ENCODE measurements at places on chromosomes 1 and 21.

- no peak for DNase-seq
These were observed 66.2 kb downstream of the RGL1 start for GRCh38 chr1:183871142-183871541.

DNA sequence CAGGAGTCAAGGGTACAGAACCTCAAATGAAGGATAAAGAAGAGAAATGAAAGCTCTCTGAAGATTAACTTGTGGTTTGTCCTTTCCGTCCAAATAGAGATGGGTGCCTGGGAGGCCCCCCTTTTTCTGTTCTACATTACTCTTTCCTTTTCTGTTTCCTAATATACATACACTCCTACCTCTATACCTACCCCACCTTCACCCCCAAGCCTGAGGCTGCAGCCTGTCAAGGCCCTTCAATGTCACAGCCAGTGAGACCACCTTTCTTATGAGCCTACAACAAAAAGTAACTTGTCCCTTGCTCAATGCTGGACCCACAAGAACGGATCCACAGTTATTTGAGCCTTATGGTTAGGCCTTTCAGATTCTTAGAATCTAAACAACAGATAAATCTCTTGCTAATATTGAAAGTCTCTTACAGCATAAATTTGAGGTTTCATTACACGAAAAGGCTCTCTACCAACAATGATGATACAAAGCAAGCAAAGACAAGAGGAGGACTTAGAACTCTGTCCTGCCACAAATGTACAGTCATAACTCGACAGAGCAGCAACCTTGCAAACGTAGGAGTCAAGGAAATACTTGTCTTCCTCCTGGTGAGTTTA is 4.1 kb upstream of the TRAF3IP3 start:
- DNase-seq, result no peak

- no peak for DNase-seq
These were observed 3.9 kb upstream of the RBM15 start for GRCh38 chr1:110335265-110335664.

DNA sequence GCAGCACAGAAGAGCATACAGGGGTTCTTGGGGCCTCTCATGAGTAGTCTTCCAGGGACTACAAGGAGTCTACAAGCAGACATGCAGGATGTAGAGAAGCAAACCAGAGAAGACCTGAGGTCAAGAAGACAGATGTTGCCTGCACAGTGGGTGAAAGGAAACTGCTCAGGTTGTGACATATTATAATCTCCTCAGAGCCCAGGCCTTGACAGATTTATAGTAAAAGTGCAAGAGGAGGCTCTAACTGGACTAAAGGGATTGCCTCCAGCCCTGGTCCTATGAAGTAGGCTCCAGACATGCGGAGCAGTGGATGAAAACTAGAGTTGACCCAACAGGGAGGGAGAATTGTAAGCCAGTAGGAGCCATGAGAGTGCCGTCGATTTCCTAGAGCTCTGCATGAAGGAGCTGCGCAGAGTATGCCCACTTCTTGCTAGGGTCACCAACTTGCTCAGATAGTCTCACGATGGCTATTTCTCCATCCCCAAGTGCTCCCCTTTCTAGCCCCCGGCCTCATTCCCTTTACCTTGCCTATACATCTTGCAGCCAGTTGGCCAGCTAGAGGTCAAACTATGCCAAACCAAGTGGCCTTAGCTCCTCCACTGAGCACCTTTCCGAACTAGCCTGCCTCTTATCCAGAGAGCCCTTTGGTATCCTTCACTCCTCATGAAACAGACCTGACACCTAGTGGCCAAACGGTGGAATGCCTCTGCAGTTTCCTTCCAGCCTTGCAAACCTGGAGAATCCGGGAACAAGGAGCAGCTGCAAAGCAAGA is 36.2 kb upstream of the IPO9 start:
- peak; percentile 52 for DNase-seq

- DNase-seq, result no peak
These were observed 58.3 kb upstream of the HAO2 start for GRCh38 chr1:119310301-119310700.

DNA sequence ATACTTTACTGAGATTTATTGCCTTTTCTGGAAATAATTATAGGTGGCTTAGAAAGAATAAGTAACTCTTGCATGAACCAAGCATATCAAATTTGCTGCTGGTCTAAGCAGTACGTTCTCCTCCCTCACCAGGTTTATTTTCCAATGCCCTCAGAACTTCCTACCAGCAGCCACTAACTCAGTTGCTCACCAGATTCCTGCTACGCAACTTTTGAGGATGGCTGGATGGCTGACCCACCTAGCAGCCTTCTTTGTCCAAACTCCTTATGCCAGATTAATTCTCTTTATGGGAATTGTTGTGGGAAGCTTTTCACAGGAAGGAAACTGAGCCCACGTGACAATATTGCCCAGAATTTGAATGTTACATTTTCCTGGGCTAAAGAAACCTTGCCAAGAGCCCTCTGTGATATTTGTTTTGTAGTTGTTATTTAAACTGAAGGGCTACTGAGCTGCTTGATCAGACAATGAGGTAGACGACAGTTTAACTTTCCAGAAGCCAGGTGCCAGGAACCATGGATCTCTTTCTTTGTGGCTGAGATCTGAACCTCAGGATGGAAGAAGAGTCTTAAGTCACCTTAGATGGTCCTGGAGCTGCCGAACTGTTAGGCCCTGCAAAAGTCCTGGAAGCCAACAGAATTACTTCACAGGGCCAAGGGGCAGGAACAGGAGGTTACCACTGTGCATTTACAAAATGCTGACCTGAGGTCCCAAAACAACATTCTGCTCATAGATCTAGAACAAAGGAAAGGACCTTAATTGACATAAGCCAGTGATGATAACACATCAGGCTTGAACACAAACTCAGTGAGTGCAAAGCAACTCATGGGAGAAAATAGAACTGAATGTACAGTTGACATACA is 85.5 kb upstream of the ATP1A1 start:
- no peak for DNase-seq

DNA sequence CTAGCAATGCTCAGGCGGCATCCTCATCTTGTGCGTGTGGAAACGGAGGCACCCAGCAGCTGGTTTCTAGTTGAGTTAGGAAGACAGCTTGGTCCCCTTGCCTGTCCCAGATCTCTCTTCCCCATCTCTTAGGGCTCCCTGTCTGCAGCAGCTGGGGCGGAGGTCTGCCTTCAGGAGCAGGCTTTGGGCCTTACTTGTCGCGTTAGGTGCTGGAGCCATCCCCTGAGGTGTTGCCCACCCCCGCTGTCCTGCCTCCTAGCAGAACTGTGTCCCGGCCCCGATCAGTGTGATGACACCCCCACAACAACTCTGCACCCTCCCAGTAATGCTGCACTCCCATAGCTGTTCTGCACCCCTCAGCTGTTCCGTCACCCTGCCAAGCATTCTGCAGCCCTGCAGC is 40.7 kb downstream of the UMODL1 start:
- DNase-seq, result no peak

GRCh38 chr1:52668711-52669110 is 29.4 kb downstream of the COA7 start:
- DNase-seq, result no peak

- DNase-seq, result no peak
These were observed 35.8 kb upstream of the TDRD10 start for GRCh38 chr1:154466206-154466605.

DNA sequence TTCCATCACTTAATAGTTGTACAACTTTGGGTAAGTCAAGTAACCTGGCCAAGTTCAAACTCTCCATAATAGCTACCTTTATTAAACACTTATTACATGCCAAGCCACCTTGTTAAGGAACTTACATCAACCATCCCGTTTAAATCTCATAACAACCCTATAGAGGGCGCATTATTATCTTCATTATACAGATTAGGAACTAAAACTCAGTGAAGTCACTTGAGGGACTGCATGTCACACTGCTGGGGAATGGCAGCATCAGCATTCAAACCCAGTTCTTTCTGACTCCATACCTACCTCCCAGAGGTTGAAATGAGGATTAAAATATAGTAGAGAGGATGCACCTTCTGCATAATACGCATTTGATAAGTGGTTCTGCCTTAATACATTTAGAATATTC is 47.1 kb upstream of the PLA2G2C start:
- no peak for DNase-seq

GRCh38 chr1:71086331-71086730 is 5.5 kb upstream of the ZRANB2 start:
- no peak for DNase-seq

GRCh38 chr21:29434081-29434480 is 135.4 kb downstream of the BACH1 start:
- DNase-seq, result no peak

DNA sequence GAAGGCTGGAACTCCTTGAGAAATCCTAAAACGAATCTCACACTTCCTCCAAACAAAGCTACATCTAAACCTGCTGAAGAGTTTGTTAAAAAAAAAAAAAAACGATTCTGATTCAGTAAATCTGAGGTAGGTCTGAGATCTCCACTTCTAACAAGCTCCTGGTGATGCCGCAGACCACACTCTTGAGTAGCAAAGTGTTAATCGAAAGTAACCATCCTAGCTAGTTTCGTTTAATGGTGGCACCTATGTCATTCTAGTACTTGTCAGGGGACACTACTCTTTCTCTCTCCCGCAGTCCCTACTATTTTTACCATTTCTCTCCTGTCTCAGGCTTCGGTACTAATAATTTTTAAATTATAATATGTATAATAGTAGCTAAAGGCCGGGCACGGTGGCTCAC is 2.1 kb downstream of the CLCC1 start:
- DNase-seq, result no peak

- DNase-seq, result no peak
These were observed 1.6 kb downstream of the CDC42 start for GRCh38 chr1:22053861-22054770.

- peak; percentile 40 for DNase-seq
These were observed at the start of gene ARL8A for GRCh38 chr1:202144402-202145067. TSS of gene ARL8A (minus strand) at chr1:202144737. CDS start at chr1:202144572, 165 bp downstream.

- DNase-seq, result peak; percentile 42
These were observed at the start of gene ITPKB for GRCh38 chr1:226738995-226739695. TSS of gene ITPKB (minus strand) at chr1:226739282. CDS start at chr1:226737458, 1,824 bp downstream.

GRCh38 chr1:51915951-51916350 is 37.4 kb upstream of the NRDC start:
- DNase-seq, result no peak

GRCh38 chr1:213032651-213033050 is 17.0 kb upstream of the ANGEL2 start:
- no peak for DNase-seq

- no peak for DNase-seq
These were observed 126.8 kb upstream of the DEPDC1 start for GRCh38 chr1:68623700-68624099.

- no peak for DNase-seq
These were observed 1.2 kb upstream of the CAP1 start for GRCh38 chr1:40039245-40039756.

GRCh38 chr1:17470021-17470799 is 30.7 kb upstream of the RCC2 start:
- no peak for DNase-seq

GRCh38 chr1:33725037-33725436 is 138.8 kb upstream of the HMGB4 start:
- DNase-seq, result no peak

DNA sequence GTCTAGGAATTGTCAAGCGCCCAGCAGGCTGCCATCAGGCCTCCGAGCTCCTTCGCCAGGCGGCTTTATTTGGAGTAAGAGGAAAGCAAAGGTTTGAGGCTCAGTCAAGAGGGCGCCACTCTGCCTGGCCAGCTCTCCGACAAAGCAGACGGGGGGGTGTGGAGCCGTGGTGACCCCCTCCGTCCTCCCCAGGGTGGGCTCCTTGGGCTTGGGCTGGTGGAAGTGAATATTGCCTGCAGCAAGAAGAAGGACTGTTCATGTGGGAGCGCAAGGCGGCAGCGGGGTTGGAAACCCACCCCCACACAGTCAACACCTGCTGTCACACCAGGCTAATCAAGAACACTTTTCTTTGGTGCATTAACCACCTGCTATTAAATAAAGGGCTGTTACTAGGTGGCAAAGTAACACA is 14.6 kb downstream of the EPHX1 start:
- DNase-seq, result no peak

GRCh38 chr1:105137543-105138457 is 1388.1 kb downstream of the AMY1C start:
- no peak for DNase-seq

DNA sequence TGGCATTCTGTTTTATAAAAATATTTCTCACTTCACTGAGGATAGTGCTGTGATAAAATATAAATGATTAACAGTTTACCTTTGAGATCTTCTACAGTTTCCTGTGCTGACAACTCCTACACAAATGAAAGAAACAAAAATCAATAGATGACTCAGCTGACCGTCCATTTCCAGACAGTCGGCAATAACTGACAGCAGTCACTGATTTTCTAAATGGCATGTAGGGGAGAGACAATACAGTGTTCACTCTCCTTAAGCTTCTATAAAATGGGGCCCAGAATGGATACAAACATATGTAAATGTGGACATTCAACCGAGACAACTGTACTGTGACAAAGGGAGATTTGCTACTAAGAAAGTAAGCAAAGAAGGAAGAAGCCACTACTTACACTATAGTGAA is 34.3 kb downstream of the PCNX2 start:
- DNase-seq, result no peak

- no peak for DNase-seq
These were observed 64.9 kb upstream of the GNG12 start for GRCh38 chr1:67898033-67898726.

- no peak for DNase-seq
These were observed 38.3 kb downstream of the GALNT2 start for GRCh38 chr1:230105245-230105753.

DNA sequence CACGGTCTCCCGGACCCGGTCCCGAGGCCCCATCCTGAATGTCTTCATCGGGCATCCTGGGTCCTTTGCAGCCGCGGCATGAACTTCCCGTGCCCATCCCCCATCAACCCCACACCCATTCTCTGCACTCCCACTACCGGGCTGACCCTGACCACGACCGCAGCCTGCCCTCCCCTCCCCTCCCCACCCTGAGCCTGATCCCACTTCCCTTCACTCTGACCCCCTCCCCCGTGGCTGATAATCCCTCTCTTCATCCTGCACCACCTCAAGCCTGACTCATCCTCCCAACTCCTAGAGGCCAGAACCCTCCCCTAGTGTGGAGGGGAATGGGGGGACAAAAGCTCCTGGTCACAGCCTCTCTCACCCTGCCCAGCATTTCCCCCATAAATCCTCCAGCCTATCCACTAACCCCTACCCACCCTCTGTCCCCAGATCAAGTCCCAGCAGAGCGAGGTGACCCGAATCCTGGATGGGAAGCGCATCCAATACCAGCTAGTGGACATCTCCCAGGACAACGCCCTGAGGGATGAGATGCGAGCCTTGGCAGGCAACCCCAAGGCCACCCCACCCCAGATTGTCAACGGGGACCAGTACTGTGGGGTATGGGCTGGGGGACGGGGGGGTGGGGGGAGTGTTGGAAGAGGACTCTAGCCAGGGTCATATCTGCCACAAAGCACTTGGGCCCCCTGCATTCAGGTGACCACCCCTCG is 602 bp downstream of the SH3BGRL3 start:
- DNase-seq, result no peak

Measured in gastrocnemius medialis (tissue), 4 donors.